SW 1271 (cell line): ENCODE measurements at places on chromosomes 2 and 18.
A peak's percentile ranks its signal among the peaks of the same experiment; 100 is the strongest.

DNA sequence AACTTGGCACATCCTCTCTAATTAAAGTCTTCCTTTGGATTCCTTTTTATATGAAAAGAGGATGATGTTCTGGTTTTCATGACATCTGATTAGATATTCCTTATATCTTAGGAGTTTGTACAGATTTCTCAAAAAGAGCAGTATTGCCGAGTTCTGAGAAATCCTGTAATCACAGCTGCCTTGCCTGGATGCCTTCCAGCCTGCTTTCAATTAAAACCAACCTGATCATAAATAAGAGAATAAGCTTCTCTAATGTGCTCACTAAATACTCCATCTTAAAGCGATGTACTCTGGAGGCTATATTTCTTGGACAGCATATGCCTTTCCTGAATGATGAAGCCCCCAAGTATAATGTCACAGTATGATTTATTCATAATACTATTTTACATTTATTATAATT, 1203.8 kb upstream of the PIK3C3 start:
- DNase-seq = no peak

GRCh38 chr2:131033786-131034121, 59.5 kb downstream of the FAM168B start:
- DNase-seq = no peak

DNA sequence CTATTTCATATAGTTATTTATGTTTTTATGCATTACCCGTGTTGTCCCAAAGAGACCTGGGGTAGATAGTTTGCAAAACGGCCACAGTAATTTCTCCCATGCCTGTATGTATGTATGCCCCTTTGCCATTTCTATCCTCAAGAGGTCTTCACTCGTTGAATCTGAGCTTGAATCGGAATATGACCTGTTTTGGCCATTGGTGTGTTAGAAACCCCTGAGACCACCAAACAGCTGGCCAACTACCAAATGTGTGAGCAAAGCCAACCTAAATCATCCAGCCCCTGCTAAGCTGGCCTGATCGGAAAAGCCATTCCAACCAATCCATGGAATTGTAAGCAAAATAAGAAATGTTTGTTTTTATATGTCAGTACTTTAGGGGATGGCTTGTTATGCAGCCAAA, 23.4 kb upstream of the INO80C start:
- DNase-seq = no peak

- peak; percentile 44 for DNase-seq
These were observed 24.0 kb downstream of the RAX start for GRCh38 chr18:59249199-59249774.

DNA sequence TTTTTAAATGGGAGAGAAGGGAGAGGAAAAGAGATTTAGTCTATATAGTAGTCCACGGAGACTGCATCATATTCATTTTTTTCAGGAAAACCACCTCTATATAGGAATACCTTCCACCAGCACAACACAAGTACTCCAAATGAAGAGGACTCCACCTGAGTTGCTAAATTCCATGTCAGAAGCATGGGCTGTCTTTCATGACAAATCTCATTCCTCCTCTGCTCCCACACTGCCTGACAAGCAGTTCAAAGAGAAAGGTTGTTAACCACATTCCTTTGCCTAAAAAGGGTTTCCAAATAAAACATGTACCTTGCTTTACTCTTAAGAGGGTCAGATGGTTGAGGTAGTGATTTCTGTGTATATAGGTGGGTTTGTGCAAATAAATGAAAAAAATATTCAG, 122.0 kb downstream of the TMEFF2 start:
- no peak for DNase-seq

- DNase-seq = no peak
These were observed 5.5 kb upstream of the ECEL1 start for GRCh38 chr2:232492963-232493700.

DNA sequence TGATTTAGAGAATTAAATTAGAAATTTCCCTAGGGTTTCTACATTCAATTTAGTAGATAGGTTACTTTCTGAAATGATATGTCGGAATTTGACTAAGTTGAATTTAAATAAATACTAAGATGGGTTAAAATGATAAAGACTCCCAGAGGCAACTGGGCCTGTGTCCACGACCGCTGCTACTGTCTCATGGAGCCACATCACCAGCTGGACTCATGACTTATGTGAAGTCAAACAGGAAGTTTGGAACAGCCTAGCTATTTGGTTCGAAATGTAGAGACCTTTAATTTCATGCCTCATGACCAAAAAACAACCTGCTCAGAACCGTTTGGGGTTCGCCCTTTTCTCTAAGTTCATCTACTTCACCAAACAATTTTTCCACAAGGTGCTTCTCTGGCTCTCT, 22.2 kb downstream of the GRHL1 start:
- no peak for DNase-seq

GRCh38 chr18:41660654-41661053, 294.4 kb upstream of the PIK3C3 start:
- DNase-seq = no peak

DNA sequence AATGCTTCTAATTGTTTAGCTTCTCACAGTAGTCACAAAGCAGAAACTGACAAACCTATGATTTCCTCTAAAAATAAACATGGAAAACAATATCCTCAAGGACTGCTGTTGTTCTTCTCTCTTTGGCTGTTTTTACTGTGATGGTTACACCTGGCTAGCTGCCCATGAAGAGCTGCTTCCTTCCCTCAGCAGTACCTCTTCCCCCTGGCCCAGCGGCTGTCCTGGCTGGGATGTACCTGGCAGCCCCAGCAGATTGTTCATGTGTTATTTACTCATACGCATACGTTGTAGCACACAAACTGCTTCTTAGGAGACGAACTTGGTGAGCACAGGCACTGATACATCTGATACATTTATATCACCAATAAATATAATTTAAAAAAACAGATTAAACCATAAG, 27.4 kb downstream of the NEMP2 start:
- DNase-seq = no peak

DNA sequence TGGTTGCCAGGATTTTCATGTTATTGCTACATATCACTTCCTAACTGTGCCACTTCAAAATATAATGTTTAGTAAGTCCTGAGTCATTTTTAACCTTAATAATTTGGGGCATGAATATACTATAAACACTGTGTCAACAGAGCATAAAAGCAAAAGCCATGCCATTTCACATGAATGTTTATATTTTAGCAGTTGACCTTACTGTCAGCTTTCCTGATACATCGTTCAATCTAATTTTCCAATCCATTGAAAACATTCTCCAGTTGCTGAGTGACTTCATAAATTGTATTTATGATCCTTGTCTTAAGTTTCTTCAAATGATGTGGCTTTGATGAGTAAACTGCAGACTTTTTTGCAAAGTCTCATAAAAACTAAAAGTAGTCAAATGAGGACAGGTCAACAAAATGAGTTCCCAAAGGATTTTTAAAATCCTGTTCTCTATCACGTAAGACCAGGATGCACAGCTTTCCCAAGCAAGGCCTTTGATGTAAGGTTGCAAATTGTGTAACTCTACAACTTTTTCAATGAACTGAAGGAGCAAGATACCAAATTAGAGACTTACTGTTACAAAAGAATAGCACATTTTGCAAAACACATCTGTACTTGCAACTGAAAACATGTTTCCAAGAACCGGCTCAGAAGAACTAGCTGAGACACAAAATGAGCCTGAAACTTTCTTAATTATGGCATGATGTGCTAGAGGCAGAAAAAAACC, 117.7 kb downstream of the SATB2 start:
- DNase-seq = no peak

GRCh38 chr2:30611583-30611982, 164.5 kb downstream of the LCLAT1 start:
- DNase-seq = no peak

- DNase-seq = no peak
These were observed 108.6 kb downstream of the EHBP1 start for GRCh38 chr2:62814123-62814522.

DNA sequence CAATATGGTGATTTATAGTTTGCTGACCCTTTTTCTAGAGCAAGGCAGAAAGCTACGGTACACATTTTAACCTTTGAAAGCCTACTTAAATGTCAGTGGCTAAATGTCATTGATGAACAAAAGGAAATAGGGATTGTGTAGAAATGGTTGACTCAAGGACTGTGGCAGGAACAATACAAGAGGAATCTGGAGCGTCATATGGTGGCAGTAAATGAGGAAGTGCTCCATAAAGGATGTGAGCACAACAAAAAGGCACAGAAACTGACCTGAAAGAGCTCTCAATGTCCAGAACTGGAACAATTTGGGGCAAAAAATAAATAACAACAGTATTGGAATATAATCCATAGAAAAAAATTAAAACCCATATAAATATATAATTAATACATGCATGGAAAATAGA, 443.9 kb upstream of the VRK2 start:
- no peak for DNase-seq

GRCh38 chr2:236826606-236827156, 257.1 kb downstream of the ACKR3 start:
- DNase-seq = no peak

- DNase-seq = no peak
These were observed 801 bp downstream of the OSR1 start for GRCh38 chr2:19357402-19358241.

DNA sequence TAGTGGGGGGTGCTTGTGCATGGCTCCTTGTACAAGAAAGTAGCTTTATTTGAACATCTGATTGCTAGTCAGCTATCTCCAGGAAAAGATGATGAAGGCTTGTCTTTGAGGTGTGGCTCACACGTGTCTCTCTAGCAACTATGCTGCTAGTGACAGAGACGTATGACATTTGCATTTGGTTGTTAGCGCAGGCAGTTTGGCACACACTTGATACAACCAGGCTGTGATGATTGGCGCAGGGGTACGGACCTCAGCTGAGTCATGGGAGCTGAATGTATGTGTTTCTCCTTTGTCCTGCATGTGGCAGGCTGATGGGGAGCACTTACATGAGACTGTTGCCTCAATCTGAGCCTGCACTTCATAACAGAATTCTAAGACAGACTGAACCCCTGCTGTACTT, 29.6 kb downstream of the PTCD3 start:
- DNase-seq = no peak

DNA sequence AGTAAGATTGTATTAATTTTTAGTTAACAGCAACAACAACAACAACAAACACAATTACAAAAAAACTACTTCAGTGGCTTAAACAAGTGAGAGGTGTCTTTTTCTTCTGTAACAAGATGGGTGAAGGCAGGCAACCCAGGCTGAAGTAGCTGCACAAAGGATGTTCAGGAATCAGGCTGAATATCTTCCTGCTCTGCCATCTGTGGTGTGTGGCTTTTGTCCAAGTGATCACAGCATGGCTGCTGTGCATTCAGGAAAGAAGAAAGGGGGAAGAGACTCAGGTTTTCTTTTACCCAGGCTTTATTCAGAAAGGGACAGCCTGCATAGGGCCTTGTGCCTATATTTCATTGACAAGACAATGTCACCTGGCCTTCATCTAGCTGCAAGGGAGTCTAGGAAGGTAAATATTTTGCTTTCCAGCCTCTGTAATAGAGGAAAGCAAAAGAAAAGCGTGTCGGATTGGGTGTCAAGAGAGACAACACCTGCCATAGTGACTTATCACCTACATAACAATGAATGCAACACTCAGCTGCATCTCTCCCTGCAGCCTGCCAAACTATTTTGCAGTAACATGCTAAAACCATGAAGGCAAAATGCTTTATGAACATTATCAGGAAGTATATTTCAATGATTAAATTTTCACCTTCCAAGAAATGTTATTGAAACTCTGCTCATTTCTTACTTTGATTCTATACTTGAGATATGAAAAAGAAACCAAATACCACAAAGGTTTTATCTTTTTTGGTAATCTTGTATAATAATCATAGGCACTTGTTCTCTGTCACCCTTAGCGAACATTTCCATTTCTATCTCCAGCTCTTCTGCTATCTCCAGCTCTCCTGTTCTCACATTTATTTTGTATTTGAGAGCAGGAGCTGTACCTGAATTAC, 14.6 kb downstream of the G6PC2 start:
- DNase-seq = no peak

DNA sequence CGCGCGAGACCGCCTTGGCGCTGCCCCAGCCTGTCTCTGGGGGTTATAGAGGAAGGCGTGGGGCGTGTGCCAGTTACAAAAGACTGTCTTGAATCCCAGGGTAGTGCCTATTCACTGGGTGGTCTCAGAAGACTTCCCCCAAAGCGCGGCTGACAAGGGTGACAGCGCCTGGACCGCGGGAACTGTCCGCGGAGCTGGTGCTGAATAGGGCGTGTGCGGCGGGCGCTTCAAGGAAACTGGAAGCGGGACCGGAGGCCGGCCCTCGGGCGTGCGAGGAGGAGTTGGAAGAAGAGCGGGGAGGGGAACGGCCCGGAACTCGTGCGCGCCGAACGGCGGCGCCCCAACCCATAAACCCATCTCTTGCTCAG, 2.3 kb downstream of the EGR4 start:
- DNase-seq = no peak

DNA sequence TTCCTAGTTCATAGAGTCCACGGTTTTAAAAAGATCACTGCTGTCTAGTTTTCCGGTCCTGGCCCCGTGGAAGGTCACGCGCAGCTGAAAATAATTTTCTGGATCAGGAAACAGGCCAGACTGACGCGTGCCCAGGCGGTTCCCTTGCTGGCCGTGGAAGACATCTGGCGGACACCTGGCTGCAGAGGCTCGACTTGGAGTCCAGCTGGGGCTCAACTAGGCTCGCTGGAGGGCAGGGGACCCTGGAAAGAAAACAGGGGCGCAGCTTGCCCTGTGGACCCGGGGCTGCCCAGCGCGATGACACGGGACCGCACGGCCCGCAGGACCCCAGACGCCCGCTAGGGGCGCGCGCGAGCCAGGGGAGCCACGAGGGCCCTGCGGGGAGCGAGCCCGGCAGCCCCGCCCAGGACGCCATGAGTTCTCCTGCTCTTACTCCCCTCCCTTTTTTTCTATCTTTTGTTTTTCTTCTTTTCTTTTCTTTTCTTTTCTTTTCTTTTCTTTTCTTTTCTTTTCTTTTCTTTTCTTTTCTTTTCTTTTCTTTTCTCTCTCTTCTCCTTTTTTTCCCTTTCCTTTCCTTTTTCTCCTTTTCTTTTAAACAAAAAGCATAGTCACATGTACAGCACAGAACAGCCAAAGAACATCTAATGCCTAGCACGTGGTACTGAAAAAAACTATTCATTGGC, 43.2 kb upstream of the UBE2F start:
- no peak for DNase-seq

- DNase-seq = no peak
These were observed 26.1 kb upstream of the AP1S3 start for GRCh38 chr2:223863491-223863890.

DNA sequence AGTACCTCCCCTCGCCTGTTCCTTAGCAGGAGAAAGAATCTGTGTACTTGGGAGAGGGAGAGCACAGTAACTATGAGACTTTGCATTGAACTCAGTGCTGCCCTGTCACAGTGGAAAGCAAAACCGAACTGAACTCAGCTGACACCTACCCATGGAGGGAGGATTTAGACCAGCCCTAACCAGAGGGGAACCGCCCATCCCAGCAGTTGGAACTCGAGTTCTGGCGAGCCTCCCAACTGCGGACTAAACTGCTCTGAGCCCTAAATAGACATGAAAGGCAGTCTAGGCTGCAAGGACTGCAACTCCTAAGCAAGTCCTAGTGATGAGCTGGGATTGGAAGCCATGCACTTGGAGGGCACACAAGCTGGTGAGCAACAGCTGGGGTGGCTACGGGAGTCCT, 110.4 kb downstream of the GRB14 start:
- no peak for DNase-seq

GRCh38 chr2:169366066-169366465, 3.7 kb upstream of the LRP2 start:
- DNase-seq = no peak
